Astrocyte of the hippocampus (primary cell): ENCODE measurements at places on chromosomes 1 and 21.

GRCh38 chr1:85313888-85314696 is 37.7 kb upstream of the BCL10 start:
- DNase-seq, result peak; percentile 90

DNA sequence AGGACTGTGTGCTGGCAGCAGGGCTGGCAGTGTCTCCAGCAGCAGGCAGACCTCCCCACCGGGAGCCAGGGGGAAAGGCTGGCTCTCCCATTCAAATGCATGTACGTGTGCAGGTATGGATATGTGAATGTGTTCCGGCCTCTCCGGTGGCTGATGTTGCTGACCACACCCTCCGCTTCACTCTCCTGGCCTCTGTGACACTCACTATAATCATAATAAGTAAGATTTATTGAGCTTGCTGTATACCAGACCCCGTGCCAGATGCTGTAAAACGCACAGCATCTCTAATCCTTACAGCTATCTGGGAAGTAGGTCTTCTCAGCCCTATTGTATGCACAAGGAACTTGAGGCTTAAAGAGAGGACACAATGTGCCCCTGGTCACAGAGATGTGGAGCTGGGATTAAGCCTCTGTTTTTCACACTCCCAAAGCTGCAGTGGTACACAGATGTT is 20.5 kb upstream of the ARTN start:
- no peak for DNase-seq

- DNase-seq, result peak; percentile 97
These were observed 80.5 kb upstream of the BMP8A start for GRCh38 chr1:39410915-39411436.

- no peak for DNase-seq
These were observed 101.5 kb downstream of the C1orf94 start for GRCh38 chr1:34278211-34278610.

GRCh38 chr1:190747704-190748103 is 270.0 kb upstream of the BRINP3 start:
- peak; percentile 35 for DNase-seq

DNA sequence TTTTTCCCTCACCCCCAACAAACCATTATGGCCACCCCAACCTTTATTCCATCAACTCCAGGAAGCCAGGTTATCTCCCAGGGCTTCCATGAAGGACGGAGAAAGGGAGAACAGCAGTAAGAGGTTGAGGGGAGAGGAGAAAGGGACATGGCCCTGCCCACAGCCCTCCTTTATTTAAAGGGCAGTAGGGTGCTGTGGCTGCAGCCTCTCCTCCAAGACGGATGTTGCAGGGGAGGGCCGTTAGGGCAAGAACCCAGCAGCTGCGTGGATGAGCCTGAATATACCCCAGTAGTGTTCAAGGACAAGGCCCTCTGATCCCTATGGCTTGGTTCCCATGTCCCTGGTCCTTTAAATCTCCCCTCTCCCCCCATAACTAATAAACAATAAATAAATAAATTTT is 5.9 kb downstream of the RXFP4 start:
- DNase-seq, result no peak

GRCh38 chr1:116131866-116132605 is 20.8 kb downstream of the MAB21L3 start:
- no peak for DNase-seq

DNA sequence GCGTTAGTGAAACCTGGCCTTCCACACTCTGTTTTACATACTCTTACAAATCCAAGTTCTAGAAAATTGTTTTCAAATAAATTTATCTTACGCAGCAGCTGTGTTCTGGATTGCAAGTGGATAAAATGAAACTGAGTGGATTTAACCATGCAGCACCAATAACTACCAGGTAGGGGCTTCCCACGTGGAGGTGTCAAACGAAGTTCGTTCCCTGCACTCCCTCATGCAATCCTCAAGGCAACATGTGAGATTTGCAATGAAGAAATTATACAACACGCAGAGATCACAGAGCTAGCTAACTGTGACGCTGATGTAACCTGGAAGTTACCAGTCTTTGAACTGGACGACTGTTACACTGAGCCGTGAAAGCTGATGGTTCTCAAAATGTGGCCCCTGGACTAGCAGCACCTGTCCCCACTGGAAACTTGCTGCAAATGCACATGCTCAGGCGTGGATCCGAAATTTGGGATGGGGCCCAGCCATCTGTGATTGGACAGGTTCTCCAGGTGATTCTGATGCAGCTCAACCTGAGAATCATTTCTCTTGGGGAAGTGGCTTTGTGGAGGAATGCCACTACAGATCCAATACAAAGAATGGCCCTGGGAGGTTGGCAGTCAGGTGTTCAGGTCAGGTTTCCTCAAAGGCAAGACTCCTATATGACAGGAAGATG is 36.3 kb downstream of the RSPH1 start:
- DNase-seq, result no peak

DNA sequence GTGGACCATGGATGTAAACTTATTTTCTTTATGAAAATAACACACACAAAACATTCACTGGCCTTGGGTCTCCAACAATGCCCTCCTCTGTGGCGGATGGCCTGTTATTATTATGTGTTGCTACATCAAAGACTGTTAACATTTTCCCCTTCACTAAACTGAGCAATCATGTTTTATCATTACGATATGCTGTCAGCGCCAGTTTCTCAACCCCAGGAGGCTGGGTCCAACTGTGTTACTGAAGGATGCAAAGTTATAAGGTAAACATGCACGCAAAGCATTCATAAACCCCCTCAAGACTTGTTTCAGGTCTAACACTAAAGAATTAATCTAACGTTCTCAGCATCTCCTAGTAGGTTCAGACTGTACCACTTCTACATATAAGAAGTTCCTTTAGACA is 6.0 kb upstream of the DUSP10 start:
- DNase-seq, result no peak
